Thoracic aorta (tissue), 2 donors: ENCODE measurements at places on chromosomes 11 and 22.

- DNase-seq = no peak
Measured at GRCh38 chr22:49295851-49296560, 531.7 kb downstream of the BRD1 start.

DNA sequence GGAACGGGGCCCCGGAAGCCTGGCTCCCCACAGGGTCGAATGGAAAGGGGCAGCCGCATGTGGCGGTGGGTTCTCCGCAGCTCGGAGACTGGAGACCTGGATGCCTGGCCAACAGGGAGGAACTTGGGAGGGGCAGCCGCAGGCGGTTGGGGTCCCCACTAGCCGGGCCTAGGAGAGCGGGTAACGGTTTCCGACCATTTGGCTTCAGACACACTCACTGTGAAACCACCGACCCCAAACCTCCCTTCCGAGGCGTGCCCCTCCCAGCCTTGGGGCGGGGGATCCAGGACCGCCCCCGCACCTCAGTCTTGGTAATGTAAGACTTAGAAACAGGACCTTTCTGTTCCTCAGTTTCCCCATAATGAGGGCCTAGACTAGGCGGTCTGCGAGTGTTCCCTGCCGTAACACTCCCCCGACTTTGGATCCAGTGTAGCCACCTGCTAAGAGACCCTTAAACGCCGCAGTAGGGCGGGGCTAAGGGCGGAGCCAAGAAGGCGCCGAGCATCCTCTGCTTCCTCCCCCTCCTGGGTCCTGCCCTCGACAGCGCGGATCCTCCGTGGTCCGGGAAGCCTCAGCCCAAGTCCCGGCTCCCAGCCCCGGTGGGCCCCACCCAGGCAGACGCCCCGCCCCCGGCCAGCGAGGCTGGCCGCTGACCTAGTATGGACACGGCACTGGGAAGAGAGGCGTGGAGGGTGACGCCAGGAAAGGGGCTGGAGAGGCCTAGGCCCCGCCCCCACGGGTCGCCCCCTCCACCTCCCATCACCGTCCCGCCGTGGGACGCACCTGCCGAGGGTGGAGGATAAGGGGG is 1.8 kb upstream of the RASGRP2 start:
- peak; percentile 83 for DNase-seq

GRCh38 chr22:17501679-17502285 is 61.5 kb upstream of the SLC25A18 start:
- no peak for DNase-seq

- no peak for DNase-seq
Measured at GRCh38 chr22:43587574-43587973, 175.8 kb downstream of the MPPED1 start.

GRCh38 chr22:43564859-43565258 is 153.0 kb downstream of the MPPED1 start:
- DNase-seq = no peak

- no peak for DNase-seq
Measured at GRCh38 chr11:63710476-63711217, 29.3 kb downstream of the RTN3 start.

DNA sequence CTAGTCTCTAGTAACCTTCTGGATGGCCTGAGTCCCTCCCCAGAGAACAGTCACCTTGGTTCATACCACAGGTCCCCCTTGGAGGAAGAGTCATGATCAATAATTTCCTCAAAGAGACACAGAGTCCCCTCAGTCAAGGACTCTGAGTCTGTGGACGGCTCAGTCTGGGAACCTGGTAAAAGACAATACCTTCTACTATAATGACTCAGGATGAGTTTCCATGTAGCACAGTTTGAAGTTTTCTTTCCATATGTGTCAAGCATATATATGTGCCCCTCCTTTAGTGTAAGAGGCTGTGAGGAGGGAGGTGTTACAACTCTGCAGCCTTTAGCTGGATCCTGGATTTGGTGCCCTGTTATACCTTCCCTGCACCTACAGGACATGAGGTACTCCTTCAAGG is 54.4 kb upstream of the TSKU start:
- no peak for DNase-seq

DNA sequence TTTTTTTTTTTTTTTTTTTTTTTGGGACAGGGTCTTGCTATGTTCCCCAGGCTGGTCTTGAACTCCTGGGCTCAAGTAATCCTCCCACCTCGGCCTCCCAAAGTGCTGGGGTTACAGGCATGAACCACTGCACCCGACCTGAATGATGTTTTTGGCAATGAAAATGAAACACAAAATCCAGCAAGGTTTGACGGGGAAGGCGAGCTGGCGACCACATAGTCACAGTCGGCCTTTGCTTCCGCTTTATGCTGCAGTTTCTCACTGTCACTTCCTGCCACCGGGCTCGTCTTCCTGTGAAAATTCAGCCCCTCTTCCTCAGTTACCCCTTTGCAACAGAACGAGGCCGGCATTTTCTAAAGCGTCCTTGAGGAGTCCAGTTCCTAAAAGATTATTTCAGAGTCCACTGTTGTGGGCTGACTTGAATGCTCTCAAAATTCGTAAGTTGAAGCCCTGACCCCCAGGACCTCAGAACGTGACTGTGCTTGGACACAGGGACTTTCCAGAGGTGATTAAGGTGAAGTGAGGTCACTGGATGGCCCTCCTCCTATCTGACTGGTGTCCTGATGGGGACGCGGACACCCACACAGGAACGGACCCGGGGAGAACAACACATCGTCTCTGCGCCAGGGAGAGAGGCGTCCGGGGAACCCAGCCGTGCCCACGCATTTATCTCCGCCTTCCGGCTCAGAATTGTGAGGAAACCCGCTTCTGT is 2.9 kb upstream of the BID start:
- no peak for DNase-seq

DNA sequence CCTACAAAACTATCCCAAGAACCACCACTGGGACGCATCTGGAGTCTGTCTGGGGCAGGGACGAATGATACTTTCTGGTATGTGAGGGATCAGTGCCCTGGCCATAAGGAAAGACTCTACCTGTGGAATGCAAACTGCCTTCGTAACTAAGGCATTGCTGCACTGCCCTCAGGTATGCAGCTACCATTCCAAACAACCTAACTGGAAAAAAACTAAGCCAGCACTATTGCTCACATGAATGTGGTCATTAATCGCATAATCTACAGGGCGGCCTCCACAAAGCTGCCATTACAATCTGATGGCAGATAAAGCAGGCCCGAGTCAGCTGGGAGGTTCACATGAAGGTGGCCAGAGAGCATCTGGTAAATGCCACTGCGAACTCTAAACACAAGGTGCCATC is 3.9 kb downstream of the PACSIN2 start:
- DNase-seq = no peak
